ENCODE measurements at places on chromosomes 11 and 22. TPM values are rescaled to one million over a fixed set of nuclear protein-coding genes. Genes with fewer than 3 reads are reported as not detected.

Gene GNAZ
- 19.9 TPM for total RNA-seq

Gene P4HA3
- 0.84 TPM for total RNA-seq

Gene C11orf86
- not detected for total RNA-seq

DNA sequence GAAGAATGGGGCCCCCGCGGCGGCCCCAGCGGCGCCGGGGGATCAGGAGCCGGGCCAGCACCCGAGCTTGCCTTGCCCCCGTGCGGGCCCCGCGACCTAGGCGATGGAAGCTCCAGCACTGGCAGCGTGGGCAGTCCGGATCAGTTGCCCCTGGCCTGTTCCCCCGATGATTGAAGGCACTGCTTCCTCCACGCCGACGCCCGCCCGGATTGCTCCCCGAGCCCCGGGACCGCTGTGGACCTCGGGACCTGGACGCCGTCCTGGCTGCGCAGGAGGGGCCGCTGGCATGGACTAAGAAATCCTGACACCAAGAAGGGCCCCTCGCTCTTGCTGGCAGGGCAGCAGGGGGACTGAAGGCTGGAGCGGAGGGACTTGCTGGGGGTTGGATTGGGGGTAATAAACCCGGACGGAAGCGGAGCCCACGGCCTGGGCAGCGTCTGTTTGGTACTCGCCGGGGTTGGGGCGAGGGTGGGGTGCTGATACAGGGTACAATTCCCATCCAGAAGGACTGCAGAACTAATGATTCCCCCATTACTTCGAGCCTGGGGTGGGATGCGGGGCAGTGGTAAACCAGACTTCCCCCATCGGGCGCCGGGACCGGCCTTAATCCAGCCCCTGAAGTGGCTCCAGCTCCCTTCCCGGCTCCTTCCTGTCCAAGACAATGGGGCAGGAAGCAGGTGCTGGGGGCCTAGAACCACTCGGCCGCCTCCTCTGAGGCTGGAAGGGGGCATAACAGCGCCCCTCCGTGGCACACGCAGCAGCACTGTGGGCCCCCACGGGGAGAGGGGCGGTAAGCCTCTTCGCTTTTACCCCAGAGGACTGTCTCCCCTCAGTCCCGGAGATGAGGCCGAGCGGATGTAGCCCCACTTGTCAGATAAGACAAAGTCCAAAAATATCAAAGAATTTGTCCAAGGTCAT, 1.0 kb downstream of the CCDC85B start:
- no peak for DNase-seq

GRCh38 chr11:31958076-31958735, 132.7 kb upstream of the RCN1 start:
- no peak for DNase-seq

DNA sequence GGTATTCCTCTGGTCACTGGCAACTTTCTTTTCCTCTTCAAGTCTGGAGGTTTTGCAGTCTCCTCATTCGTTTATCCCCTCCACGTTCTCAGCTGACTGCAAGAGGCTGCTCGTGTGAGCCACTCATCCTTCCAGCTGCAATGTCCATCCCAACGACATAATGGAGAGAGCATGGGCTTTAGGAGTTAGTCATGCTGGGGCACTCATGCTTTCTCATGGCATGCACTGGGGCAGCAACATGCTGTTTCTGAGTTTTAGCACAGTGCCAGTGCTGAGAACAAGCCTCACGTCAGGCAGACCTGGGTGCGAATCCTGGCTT, 7.1 kb downstream of the DCPS start:
- DNase-seq: no peak

DNA sequence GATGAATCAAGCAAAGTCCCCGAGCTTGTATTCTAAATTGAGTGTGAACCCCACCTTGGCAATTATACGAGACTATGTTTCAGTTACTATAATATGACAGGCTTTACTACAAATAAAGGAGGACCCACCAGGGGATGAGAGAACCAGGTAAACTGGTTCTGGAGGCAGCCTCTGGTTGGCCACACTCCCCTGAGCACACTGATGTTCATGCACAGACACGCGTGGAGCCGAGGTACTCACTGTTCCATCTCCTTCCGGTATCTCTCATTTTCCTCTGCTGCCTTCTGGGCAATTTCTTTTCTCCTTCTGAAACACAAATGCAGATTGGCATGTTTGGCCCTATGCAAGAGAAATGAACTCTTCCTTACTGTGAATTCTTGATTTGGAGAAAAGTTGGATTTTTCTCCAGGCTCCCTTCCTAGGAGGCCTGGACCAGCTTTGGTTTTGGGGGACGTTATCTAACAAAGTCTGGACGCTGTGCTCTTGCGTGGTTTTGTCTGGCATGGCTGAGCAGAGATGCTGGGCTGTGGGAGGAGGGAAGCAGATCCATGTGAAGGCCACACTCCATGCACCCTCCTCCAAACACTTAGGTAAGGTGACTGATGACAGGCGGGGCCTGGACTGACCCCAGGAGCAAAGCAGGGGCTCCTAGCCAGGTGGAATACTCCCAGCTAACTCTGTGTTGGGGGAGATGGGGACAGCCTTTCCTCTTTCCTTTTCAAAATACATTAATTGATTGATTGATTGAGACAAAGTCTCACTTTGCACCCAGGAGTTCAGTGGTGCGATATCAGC, 22.9 kb downstream of the USH1C start:
- DNase-seq: no peak

- DNase-seq: no peak
These were observed 51.5 kb upstream of the HORMAD2 start for GRCh38 chr22:30028731-30029130.
